ENCODE measurements at places on chromosomes 6 and 20. TPM values are rescaled to one million over a fixed set of nuclear protein-coding genes. Genes with fewer than 3 reads are reported as not detected.

- H3K4me3 ChIP-seq = peak overlapping the region; percentile 12
- DNase-seq = no peak
Measured at GRCh38 chr6:169175360-169175887, 78.2 kb downstream of the THBS2 start.

DNA sequence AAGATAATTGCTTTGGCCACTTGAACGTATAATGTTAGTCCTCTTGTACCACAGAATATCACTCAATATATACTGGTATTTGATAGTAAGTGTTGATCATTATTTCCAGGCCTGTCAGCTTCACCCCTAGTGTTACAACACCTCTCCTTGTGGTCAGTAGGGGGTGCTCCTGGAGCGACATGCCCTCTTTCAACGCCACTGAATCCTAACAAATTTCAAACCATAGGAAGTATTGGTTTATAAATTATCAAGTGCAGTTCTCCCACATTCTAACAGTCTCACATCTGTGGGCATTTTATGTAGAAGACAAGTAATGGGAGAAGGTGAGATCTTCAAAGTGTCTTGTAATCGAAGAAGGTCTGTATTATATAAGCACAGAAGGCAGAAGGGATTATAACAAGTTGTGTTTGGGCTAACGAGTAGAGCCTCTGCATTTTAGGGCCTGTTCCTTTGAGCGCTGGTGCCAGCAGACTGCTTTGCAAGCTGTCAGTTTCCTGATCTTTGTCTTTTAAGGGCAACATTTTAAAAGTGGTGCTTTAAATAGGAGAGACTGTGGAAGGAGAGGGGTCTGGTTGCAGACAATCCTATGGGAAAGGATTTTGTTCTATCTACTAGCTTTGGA lies 57.1 kb upstream of the CEP162 start:
- no peak overlapping the region for H3K27ac ChIP-seq
- H3K27me3 ChIP-seq = no peaks in the 10 kb centered on the region
- H3K36me3 ChIP-seq = no peaks in the 10 kb centered on the region
- no peaks in the 10 kb centered on the region for H3K4me1 ChIP-seq
- no peak overlapping the region for H3K4me3 ChIP-seq

DNA sequence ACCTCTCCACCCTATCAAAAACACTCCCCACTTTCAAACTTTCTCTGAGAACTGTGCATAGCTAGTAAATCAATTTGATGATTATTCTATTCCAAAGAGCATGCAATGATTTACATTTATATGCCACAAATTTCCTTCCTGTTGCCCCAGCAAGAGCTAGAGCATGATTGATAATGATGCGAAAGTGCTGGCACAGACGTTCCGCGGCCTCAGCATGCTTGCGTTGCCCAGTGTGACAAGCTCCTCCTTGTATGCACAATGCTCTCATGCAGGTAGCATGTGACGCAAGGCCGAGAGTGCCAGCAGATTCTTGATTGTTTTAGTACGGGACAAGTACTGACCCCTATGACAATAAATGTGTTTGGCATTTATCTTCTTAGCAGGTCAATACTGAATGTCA lies 696.3 kb upstream of the SLC35B3 start:
- H3K4me1 ChIP-seq = no peaks in the 10 kb centered on the region
- H3K4me3 ChIP-seq = no peak overlapping the region
- DNase-seq = peak; percentile 43
- no peaks in the 10 kb centered on the region for H3K36me3 ChIP-seq
- no peak overlapping the region for H3K27ac ChIP-seq

- no peak overlapping the region for H3K27ac ChIP-seq
- DNase-seq = no peak
- H3K36me3 ChIP-seq = no peaks in the 10 kb centered on the region
- no peaks in the 10 kb centered on the region for H3K27me3 ChIP-seq
Measured at GRCh38 chr6:163250116-163250515, 164.4 kb upstream of the QKI start.

GRCh38 chr6:40743226-40743625 lies 156.1 kb upstream of the LRFN2 start:
- DNase-seq = no peak
- no peak overlapping the region for H3K4me3 ChIP-seq
- H3K36me3 ChIP-seq = no peaks in the 10 kb centered on the region

GRCh38 chr6:27517928-27518787 lies 45.3 kb upstream of the ZNF184 start:
- no peaks in the 10 kb centered on the region for H3K27me3 ChIP-seq
- peak overlapping the region; percentile 78 for H3K4me3 ChIP-seq
- H3K36me3 ChIP-seq = no peaks in the 10 kb centered on the region
- H3K27ac ChIP-seq = peak overlapping the region; percentile 85

DNA sequence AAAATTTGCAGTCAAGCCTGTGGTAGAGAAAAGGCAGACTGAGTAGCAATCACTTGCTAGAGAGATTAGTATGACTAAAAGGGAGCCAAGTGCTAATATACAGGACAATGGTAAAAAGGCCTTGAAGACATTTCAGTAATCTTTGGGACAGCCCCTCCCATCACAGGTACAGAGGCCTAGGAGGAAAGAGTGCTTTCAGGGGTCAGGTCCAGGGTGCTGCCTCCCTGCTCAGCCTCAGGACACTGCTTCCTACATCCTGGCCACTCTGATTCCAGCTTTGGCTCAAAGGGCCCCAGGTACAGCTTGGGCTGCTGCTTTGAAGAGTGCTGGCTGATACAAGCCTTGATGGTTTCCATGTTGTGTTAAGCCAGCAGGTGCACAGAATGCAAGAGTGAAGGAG lies 543.5 kb downstream of the MMUT start:
- H3K27ac ChIP-seq = no peak overlapping the region
- no peak overlapping the region for H3K4me3 ChIP-seq
- H3K36me3 ChIP-seq = no peaks in the 10 kb centered on the region
- no peaks in the 10 kb centered on the region for H3K4me1 ChIP-seq

GRCh38 chr20:50727792-50728485 lies 3.4 kb upstream of the PARD6B start:
- H3K4me1 ChIP-seq = peaks cover 3% of the 10 kb centered on the region
- no peak overlapping the region for H3K4me3 ChIP-seq
- H3K27me3 ChIP-seq = no peaks in the 10 kb centered on the region
- no peak overlapping the region for H3K27ac ChIP-seq
- H3K36me3 ChIP-seq = no peaks in the 10 kb centered on the region

GRCh38 chr6:170230520-170231292 lies 60.2 kb downstream of the DLL1 start:
- DNase-seq = no peak
- H3K4me3 ChIP-seq = no peak overlapping the region
- no peak overlapping the region for H3K27ac ChIP-seq
- no peaks in the 10 kb centered on the region for H3K27me3 ChIP-seq
- H3K4me1 ChIP-seq = peaks cover 1% of the 10 kb centered on the region

- DNase-seq = no peak
- H3K4me3 ChIP-seq = no peak overlapping the region
- no peaks in the 10 kb centered on the region for H3K27me3 ChIP-seq
- no peaks in the 10 kb centered on the region for H3K36me3 ChIP-seq
- peak overlapping the region; percentile 64 for H3K27ac ChIP-seq
Measured at GRCh38 chr6:10511477-10511876, 9.7 kb upstream of the GCNT2 start.

GRCh38 chr20:1757072-1757471 lies 99.5 kb upstream of the SIRPG start:
- H3K27me3 ChIP-seq = no peaks in the 10 kb centered on the region
- no peak for DNase-seq
- H3K4me1 ChIP-seq = no peaks in the 10 kb centered on the region
- H3K27ac ChIP-seq = no peak overlapping the region
- no peaks in the 10 kb centered on the region for H3K36me3 ChIP-seq

DNA sequence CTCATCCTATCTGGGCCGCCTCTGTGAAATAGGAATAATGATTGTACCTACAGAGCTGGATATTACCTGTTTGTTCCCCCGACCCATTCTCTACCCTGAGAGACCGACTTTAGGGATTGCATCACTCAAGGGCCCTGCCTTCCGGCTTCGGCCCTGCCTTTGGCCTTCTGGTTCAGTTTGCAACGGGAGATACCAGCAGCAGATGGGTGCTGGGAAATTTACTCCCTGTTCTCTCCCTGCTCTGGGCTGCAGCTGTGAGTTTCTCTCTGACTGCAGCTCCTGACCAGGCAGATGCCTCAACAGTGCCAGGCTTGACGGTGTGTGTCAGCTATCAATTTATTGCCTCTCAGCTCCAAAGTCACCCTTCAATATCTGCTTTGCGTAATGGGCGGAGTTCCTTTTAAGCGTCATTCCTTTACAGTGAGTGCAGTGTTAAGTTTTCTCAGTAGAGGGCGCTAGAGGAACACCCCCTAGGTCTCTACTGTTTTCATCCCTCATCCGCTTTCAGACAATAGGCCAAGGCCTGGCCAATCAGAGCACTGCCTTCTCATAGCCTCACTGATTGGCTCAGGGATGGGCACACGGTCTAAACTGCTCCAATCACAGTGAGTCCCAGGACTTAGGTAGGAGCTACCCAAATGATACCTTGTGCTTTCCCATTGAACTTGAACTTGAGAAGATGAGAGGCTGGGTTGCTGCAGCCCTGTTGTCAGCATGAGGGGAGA lies 30.0 kb downstream of the KCNG1 start:
- no peak overlapping the region for H3K4me3 ChIP-seq
- no peaks in the 10 kb centered on the region for H3K36me3 ChIP-seq
- no peaks in the 10 kb centered on the region for H3K4me1 ChIP-seq

GRCh38 chr20:14799545-14800216 lies 462.3 kb upstream of the FLRT3 start:
- H3K4me1 ChIP-seq = no peaks in the 10 kb centered on the region
- H3K27me3 ChIP-seq = no peaks in the 10 kb centered on the region
- no peak overlapping the region for H3K27ac ChIP-seq
- no peak for DNase-seq

- no peaks in the 10 kb centered on the region for H3K36me3 ChIP-seq
- no peaks in the 10 kb centered on the region for H3K27me3 ChIP-seq
- no peak overlapping the region for H3K27ac ChIP-seq
- H3K4me1 ChIP-seq = no peaks in the 10 kb centered on the region
- DNase-seq = no peak
Measured at GRCh38 chr6:146546443-146547043, 2.9 kb downstream of the RAB32 start.

DNA sequence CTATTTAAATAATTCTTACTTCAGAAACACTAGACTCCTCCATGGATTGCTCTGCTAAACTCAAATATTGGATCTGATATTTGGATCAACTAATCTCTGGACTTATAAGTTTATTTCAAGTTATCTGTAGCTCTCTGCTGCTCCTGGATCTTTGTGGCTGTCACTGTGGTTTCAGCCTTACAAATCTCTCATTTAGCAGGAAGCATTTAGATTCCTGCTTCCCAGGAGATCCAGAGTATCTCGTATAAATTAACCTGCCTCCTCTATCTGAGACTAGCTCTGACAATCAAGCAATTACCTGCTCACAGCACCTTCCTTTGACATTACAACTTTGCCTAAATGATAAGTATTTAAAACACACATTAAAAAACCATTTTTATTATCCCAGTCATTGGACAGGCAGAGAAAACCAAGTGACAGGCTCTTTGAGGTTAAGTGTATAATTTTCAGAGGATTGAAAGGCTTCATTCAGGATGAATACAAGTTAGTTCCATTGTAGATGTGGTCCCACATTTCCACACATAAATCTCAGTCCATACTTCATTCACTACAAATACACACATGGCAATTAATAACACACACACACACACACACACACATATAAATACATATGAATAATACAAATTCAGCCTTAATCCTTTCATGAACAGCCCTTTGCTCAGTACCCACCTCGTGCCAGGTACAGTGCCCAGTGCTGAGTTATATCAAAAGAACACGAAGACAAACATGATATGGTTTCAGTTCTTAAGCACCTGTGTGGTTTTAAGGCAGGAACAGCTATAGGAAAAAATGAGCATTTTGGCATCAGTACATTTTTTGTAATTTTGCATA lies 55.5 kb upstream of the PLCB1 start:
- H3K27ac ChIP-seq = peak overlapping the region; percentile 1
- H3K36me3 ChIP-seq = no peaks in the 10 kb centered on the region
- H3K4me1 ChIP-seq = no peaks in the 10 kb centered on the region
- DNase-seq = no peak

- DNase-seq = no peak
- no peaks in the 10 kb centered on the region for H3K27me3 ChIP-seq
- no peaks in the 10 kb centered on the region for H3K36me3 ChIP-seq
- H3K4me3 ChIP-seq = no peak overlapping the region
- no peak overlapping the region for H3K27ac ChIP-seq
Measured at GRCh38 chr20:63552481-63553249, 1.3 kb upstream of the FNDC11 start.

DNA sequence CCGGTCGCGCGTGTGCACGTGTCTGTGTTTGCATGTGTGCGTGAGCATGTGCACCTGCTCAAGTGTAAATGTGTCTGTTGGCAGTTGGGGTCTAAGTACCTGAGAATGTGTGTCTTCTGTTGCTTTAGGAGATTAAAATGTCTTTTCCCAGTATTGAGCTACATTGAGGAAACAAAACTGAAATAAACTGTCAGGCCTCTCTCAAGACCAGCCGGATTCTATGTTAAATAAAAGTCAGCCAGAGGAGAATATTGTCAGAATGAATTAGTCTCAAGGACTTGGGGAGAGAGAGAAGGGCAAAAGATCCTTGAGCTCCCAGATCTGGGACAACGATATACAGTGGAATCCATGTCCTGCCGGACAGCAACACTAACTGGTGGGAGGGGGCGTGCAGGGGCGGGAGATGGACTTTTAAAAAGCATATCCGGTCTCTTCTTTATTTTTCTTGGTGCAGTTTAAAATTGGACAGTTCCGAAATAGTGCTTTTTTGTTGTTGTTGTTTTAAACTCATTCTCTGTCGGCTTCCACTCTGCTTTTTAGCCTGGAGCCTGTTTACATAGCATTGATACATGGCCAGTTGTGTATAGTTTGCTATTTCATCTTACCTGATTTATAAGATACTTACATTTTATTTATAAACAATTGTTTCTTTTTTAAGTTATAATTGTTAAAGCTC lies 3.3 kb upstream of the TBX18 start:
- no peaks in the 10 kb centered on the region for H3K4me1 ChIP-seq
- no peak overlapping the region for H3K27ac ChIP-seq
- H3K36me3 ChIP-seq = no peaks in the 10 kb centered on the region
- H3K4me3 ChIP-seq = no peak overlapping the region
- no peak for DNase-seq

GRCh38 chr6:89387516-89388201 lies 24.4 kb downstream of the RRAGD start:
- no peaks in the 10 kb centered on the region for H3K4me1 ChIP-seq
- H3K27ac ChIP-seq = no peak overlapping the region
- no peaks in the 10 kb centered on the region for H3K27me3 ChIP-seq

GRCh38 chr6:150144294-150144868 lies 1.5 kb downstream of the PPP1R14C start:
- peaks cover 9% of the 10 kb centered on the region for H3K27me3 ChIP-seq
- H3K36me3 ChIP-seq = no peaks in the 10 kb centered on the region
- H3K4me3 ChIP-seq = no peak overlapping the region
- H3K4me1 ChIP-seq = no peaks in the 10 kb centered on the region

- H3K4me1 ChIP-seq = no peaks in the 10 kb centered on the region
- H3K27me3 ChIP-seq = peaks cover 5% of the 10 kb centered on the region
- no peaks in the 10 kb centered on the region for H3K36me3 ChIP-seq
- H3K4me3 ChIP-seq = no peak overlapping the region
- DNase-seq = no peak
Measured at GRCh38 chr20:61850457-61850856, 215.2 kb downstream of the TAF4 start.

The E2F1 gene
- 10.1 TPM for total RNA-seq

The THBS2 gene
- 3.3 TPM for total RNA-seq

The EMILIN3 gene
- 7.4 TPM for total RNA-seq

The ALDH8A1 gene
- total RNA-seq = not detected

The SPEF1 gene
- total RNA-seq = not detected

The OSER1 gene
- 42.7 TPM for total RNA-seq

The PXDC1 gene
- 59.5 TPM for total RNA-seq

The RNF182 gene
- total RNA-seq = not detected

The IL17A gene
- not detected for total RNA-seq

The TREML2 gene
- total RNA-seq = not detected

The XRN2 gene
- 49.4 TPM for total RNA-seq

The SIRPA gene
- 31.0 TPM for total RNA-seq

The PDE10A gene
- 9.6 TPM for total RNA-seq
